ENCODE measurements at places on chromosomes 13 and 19. TPM values are rescaled to one million over a fixed set of nuclear protein-coding genes. Genes with fewer than 3 reads are reported as not detected.

Gene KXD1
- total RNA-seq = 62.1 TPM

Gene ALOX5AP
- total RNA-seq = 6.8 TPM

Gene RFXAP
- total RNA-seq = 3.3 TPM

Gene CPAMD8
- total RNA-seq = 0.23 TPM

Gene UNC13A
- 0.30 TPM for total RNA-seq

Gene NLRP7
- total RNA-seq = not detected
